ENCODE measurements at places on chromosomes 16 and 17.

DNA sequence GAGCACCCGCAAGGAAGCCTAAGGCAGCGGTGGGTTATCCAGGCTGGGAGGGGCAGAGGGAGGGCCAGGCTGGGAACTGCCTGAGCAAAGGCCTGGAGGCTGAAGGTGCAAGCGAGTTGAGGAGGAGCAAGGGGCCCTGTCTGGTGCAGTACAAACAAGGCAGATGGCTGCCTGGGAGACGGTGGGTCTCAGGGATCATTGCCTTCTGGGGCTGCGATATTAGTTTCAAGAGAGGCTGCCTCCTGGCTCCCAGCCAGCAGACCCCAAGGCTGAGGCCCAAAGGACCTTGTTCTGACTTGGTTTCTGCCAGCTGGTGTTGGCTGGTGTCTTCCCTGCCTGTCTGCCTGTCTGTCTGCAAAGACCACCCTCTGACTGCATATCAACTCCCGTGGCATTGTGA is 154.0 kb downstream of the IRF8 start:
- DNase-seq, result no peak

- no peak for DNase-seq
Measured at GRCh38 chr17:29603109-29603674, 10.3 kb downstream of the ANKRD13B start.

DNA sequence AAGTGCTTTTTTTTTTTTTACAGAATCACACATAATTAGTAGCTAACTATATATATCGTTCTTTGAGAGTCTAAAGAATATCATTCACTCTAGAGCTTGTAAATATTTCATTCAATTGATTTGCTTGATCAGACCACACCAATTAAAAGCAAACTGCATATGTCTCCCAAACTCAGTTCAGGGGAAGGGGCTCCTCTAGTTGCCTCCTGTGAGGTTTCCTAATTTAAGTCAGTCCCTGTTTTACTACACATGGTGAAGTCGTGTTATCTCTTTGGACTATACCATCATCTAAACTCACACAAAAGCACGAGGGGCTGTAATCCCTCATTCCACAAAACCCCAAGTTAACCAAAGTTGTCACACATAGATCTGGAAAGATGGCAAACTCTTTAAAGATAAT is 11.7 kb downstream of the NACA2 start:
- no peak for DNase-seq

DNA sequence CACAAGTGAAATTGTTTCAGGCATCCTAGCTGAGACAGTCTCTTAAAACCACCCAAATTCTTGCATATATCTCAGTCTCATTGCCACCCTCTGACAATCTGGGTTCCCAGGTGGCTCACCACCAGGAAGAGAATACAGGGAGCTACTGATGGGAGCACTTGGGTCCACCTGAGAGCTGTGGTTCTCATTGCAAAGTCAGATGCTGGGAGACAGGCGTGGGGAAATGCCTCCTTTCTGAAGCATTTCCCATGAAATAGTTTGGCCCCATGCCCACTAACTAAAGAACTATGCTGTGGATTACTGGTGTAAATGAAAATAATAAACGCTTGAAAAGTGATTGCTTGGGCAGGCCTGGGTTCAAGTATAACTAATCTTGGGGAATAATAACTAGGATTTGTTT is 70.3 kb downstream of the CMC2 start:
- DNase-seq, result no peak

GRCh38 chr16:75485230-75486013 is 9.8 kb downstream of the CHST6 start:
- DNase-seq, result no peak

DNA sequence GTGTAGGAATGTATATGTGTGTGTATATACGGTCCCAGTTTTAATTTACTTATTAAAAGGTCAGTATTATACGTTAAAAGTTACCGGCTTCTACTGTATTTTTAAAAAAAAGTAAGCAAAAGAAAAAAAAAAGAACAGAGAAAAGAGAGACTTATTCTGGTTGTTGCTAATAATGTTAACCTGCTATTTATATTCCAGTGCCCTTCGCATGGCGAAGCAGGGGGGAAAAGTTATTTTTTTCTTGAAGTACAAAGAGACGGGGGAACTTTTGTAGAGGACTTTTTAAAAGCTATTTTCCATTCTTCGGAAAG is 1.6 kb downstream of the NOG start:
- DNase-seq, result no peak

DNA sequence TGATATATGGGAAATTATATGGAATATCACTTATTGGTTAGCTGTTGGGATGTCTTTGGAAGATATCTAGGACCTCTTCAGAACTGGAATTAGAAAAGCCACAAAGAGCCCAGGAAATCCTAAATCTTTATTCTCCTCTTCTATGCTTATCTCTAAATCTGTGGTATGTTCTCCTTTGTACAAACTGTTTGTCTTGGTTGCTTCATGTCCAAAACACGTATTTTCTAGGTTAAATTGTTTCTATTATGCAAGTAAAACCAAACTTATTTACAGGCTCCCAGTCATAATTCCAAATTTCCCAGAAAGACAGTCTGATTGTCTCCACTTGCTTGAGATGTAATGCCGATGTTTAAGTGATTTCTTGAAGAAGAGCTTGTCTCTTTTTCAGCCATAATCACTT is 650.9 kb downstream of the CDH11 start:
- DNase-seq, result no peak

GRCh38 chr16:88856122-88856827 is 472 bp downstream of the GALNS start:
- no peak for DNase-seq

DNA sequence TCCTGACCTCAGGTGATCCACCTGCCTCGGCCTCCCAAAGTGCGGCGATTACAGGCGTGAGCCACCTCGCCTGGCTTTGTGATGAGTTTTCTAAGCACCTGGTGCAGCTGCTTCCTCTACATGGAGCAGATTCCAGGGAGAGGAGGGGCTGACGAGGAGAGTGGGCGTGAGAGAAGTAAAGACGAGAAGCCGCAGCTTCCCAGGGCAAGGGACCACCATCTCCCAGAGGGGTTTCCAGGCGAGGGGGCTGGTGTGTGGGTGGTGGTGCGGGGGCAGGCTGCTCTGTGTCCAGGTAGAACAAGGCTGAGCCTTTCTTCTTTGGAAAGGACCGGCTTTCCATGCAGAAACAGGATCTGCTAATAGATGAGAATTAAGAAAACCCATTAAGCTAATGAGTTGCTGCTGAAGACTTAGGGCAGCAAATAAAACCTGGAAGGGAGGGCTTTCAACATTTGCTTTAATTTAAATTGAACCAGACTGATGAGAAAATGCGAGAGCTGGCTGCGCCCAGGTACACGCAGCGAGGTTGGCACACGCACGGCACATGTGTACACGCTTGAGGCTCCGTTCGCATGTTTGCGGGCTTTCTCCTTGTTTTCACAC is 236.7 kb downstream of the RBFOX3 start:
- DNase-seq, result no peak

- no peak for DNase-seq
Measured at GRCh38 chr17:45228763-45229539, 7.3 kb downstream of the FMNL1 start.

DNA sequence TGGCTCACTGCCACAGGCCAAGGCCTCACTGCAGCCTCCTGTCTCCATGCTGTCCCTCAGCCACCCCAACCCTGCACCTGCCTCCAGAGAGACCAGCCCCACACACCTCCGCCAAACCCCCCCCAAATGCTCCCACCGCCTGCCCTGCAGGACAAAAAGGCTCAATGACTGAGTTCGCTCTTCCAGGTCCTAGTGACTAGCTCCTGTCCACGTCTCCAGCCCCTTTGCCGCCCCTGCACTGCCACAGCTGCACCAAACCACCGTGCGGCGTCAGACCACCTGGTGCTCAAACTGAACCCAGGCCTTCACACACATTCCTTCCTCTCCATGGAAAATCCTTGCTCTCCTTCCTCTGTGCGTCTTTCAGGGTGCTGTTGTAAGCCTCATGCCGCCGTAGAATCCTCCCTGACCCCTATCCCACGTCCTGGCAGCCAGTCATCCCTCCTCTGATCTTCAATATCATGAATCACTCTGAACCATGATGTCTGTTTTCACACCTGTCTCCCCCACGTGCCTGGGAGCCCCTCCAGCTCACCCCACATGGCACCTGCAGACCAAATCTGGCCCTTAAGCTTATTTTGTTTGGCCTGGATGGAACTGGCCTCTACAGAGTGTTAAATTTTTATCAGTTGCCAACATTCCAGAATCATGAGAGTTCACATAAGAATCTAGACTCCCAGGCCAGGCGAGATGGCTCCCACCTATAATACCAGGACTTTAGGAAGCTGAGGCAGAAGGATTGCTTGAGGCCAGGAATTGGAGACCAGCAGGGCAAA is 4.3 kb upstream of the GSG1L start:
- DNase-seq, result no peak

- DNase-seq, result no peak
Measured at GRCh38 chr17:77099997-77100396, 40.8 kb upstream of the SEC14L1 start.

- DNase-seq, result no peak
Measured at GRCh38 chr16:59121411-59122261, 387.5 kb upstream of the GOT2 start.

DNA sequence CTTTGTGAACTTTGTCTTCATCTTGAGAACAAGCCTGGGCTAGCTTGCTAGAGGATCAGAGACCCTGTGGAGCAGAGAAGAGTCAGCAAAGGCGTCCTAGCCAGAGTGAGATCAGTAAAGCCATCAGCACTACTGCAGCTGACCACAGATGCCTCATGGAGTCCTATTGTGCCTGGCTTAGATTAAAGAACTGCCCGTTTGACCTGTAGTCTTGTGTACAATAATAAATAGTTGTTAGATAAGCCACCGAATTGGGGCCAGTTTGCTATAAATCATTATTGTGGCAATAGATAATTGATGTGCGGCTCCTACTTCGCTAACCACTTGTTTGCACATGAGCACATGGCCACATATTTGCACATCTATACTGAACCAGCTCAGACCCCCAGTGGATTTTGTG is 103.0 kb downstream of the CYLD start:
- DNase-seq, result no peak

- DNase-seq, result no peak
Measured at GRCh38 chr17:81998212-81998611, 20.8 kb downstream of the ASPSCR1 start.

DNA sequence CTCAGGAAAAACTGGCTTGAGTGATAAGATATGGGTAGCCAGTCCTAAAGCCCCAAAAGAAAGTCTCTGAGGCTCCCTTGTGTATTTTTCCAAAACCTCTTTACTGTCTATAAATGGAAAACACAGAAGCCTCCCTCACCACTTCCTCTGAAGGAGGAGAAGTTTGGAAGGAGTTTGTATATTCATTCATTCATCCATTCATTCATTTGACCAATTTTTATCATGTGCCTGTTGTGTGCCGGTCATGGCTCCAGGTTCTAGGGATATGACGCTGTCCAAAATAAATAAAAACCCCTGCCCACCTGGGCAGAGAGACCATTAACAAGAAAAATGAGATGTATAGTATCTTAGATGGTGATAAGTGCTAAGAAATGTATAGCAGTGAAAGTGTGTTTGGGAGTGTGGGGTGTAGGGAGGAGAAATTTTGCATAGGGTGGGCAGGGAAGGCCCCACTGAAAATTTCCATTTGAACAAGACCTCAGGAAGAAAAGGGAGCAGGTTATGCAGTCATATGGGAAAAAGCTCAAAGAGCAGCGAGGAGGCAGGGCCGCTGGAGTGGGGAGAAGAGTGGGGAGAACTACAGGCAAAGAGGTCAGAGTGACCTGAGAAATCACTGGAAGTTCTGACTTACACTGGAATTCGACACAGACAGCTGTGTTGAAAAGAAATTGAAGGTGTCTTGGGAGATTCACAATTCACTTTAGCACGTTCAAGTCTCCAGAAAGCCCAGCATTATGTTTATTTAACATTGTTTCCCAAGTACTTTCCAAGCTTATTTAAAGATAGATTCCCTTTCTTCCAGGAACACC is 6.1 kb upstream of the WIPI1 start:
- no peak for DNase-seq

GRCh38 chr17:74369221-74369620 is 1.9 kb downstream of the GPR142 start:
- DNase-seq, result no peak

GRCh38 chr17:49000943-49001342 is 3.8 kb downstream of the IGF2BP1 start:
- DNase-seq, result no peak

DNA sequence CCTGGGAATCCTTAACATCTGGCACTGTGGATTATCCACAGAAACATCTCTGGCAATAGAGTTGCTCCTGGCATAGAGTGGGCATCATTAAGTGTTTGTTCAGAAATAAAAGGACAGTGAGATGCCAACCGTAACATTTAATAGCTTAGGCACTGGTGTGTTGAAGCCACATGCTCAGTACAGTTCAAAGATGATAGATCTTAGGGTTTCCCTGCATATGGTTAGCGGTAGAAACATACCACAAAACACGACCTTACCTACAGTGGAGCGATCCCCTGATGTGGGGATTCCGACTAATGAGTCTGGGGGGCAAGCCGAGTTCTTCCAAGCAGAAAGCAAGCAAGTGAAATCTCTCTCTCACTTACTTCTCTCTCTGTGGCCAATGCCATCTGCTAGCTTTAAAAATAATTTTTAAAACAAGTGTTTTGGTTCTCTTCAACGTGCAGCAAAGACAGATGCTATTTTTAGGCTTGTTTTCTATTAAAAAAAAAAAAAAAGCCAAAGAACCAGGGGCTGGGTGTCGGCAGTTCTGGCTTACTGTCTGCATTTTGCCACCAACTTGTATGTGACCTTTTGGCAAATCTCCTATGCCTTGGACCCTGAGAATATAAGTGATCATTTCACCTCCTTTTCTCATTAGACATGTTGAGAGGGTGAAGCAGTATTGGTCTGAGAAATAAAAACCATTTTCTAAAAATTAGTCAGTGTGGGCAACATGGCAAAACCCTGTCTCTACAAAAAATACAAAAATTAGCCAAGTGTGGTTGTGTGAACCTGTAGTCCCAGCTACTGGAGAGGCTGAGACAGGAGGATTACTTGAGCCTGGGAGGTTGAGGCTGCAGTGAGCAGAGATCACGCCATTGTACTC is 89.2 kb upstream of the CACNG3 start:
- no peak for DNase-seq

DNA sequence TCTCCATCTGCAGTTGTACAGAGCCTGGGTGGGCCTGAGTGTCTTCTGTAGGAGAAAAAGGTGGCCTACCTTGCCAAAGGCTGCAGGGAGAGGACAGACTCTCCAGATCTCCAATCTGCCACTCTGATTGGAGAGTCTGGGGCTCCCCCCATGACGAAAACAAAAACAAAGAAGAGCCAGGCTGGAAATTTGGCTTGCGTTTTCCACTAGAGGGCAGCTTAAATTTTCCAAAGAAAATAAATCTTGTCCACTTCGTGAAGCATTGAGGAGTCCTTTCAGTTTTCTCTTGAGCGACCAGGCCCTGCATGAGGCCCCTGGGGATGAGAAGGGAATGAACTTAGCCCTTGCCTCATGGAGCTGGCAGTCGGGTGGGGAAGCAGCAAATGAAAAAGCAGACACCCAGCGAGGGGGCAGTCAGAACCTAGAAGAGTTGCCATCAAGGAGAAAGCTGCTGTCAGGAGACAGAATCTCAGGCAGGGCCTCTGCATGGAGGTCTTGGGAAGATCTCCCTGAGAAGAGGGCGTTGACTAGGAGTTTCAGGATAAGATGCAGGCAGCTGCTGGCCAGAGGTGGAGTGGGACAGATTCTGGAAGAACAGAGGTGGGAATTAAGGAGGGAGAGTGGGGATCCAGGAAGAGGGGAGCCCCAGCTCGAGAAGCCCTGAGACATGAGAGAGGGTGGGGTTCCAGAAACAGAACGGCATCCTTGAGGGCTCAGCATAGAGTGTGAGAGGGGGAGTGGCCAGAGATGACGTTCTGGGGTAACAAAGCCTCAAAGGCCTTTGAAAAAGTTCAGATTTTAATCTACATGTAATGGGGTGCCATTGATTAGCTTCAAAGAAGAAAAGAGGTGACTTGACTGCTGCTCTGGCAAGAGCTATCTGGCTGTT is 8.4 kb upstream of the SHCBP1 start:
- peak; percentile 55 for DNase-seq
